NCI-H526 treated with DMSO at 0.1 percent for 48 hours (cell line): ENCODE measurements at places on chromosomes 1 and 21.

- no peak for DNase-seq
These were observed 254.7 kb downstream of the NFIA start for GRCh38 chr1:61337037-61337436.

DNA sequence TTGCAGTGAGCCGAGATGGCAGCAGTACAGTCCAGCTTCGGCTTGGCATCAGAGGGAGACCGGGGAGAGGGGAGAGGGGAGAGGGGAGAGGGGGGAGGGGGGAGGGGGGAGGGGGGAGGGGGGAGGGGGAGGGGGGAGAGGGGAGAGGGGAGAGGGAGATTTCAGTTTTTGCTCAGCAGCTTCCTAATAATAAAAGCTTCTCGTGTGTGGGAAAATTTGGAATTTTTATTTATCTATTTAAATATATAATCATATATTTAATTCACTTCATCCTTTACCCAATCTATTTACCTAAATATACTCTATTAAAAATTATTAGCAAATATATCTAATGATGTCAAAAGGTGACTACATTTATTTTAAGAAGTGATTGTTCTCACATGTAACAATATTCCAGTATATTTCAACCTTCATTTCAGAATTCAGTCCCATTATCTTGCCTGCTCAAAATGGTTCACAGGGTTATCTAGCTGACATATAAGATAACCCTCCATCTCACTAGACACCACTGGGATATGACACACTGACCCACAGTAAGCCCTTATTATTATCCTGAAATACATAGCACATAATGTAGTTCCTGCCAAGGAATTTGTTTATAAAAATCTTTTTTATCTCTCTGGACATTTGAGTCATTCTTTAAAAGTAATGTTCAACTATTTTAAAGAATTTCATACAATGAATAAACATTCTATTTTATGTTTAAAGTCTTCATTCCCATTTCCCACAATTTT lies 105.9 kb downstream of the GPATCH2 start:
- DNase-seq = no peak

GRCh38 chr1:155037043-155037442 lies 3.4 kb downstream of the DCST1 start:
- no peak for DNase-seq

- DNase-seq = no peak
These were observed 177.6 kb downstream of the HHIPL2 start for GRCh38 chr1:222370081-222370912.

DNA sequence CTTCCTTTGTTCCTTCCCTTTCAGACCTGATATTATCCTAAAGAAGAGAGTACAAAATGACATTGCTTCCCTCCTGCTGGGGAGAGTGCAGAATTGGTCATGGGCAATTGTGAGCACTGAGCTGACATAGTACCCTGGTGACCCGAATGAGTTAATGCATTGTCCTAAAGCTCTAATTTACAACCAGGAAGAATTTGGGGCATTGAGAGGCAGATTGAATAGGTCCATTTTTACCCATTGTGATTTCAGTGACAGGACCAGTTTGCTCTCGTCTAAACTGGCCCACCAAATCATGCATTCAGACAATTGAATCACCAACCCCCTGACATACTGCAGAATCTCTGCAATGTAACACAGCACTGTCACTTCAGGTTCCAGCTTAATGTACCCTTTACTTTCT lies 497.4 kb downstream of the DPYD start:
- no peak for DNase-seq

- no peak for DNase-seq
These were observed 11.9 kb upstream of the HYI start for GRCh38 chr1:43465505-43466067.

DNA sequence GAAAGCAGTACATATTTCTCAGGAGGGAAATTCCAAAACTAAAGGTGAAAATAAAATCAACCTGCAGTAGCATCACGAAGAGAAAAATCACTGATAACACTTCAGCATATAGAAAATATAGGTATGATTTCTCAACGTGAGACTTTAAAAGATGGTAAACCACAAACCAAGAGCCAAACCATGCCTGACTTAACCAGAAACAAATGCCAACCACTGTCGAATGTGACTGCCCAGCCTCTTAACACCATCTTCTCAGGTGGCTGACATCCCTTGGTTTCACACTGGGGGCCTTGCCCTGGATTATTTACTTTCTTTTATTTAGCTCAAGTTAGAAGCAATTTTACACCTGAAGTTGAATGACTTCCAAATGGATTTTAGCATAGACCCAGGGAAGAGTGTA lies 10.1 kb downstream of the HMGCS2 start:
- no peak for DNase-seq

DNA sequence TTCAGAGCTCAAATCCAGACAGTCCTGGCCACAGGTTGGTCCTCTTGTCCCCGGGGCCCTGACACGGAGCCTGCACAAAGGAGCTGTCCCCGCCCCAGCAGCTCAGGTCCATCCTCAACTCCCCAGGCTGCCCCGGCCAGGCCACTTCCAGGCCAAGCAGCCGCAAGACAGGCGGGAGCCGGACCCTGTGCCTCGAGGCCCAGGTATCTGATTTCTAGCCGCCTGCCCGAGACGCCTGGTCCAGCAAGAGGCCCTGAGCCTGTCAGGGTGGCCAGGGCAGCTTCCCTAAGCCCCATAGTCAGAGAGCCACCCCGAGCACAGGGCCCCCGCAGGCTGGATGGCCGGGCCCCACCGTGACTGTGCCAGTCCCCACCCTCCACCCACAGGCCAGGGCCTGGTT lies 165.3 kb downstream of the PRDM16 start:
- DNase-seq = no peak

DNA sequence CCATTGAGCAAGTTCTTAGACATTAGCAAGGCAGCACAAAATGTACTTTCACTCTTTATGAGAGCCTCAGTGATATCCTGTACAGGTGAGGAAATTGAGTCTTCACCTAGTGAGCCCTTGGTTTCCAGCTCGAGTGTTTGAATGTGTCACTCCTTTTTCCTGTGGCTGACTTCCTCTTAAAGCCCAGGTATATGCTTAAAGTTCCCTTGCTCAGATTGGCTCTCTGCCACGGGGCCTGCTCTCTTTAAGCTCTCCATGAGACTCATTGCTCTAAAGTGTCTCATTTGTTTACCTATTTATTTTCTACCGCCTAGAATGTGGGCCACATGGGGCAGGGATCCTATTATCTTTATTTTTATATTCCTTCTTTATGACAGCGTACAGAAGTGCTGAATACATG lies 324.9 kb downstream of the SIPA1L2 start:
- DNase-seq = no peak

GRCh38 chr1:240575981-240576662 lies 35.8 kb downstream of the GREM2 start:
- DNase-seq = no peak

GRCh38 chr1:92399076-92399475 lies 87.6 kb downstream of the GFI1 start:
- no peak for DNase-seq

DNA sequence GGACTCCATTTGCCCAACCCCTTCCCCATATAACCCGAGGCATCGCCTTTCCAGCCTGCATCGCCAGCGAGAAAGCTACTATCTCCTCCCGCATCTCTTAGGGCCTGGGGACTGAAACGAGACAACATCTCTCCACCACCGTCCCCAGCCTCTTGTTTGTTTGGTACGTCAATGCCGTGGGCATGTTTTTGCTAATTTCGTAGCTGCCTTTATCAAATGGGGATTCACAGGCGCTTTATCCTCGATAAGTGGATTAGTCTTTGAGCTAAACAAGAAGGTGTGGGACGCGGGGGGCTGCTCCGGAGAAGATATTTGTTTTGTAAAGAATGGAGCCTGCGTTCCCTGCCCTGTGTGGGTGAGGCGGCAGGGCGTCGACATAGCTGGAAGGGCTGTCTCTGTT lies 91.6 kb downstream of the PAX7 start:
- DNase-seq = no peak

DNA sequence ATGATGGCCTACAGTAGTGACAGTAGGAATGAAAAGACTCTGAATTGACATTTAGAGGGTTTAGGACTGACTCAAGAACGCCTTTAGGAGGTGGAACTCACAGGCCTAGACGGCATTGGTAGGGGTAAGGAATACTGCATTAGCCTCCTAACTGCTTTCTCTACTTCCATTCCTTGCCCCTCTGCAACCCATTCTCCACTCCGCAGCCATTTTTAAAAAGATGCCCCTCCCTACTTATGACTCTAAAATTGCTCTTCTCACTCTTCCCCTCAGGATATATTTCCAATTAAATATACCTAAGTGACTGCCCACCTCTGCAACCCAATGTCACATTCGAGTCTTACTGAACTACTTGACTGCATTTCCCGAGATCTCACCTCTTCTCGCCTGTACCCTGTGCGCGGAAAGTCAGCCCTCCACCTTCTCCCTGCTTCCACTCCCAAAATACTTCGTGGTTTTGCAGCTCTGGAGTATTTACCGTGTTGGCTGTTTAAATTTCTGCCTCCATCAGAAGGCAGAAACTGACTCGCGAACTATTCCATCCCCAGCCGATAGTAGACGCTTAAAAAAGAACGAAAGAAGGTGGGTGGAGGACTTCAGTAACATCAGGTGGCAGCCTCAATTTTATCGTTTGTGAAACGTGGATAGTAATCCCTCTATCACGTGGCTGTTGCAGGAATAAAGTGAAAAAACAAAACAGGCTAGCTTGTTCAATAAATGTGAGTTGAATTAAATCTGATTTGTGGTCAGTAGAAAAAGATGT lies 1.1 kb upstream of the YBX1 start:
- peak; percentile 65 for DNase-seq

- no peak for DNase-seq
These were observed 12.3 kb downstream of the MAPKAPK2 start for GRCh38 chr1:206696812-206697585.

GRCh38 chr1:6775261-6776043 lies 9.8 kb upstream of the CAMTA1 start:
- DNase-seq = no peak

DNA sequence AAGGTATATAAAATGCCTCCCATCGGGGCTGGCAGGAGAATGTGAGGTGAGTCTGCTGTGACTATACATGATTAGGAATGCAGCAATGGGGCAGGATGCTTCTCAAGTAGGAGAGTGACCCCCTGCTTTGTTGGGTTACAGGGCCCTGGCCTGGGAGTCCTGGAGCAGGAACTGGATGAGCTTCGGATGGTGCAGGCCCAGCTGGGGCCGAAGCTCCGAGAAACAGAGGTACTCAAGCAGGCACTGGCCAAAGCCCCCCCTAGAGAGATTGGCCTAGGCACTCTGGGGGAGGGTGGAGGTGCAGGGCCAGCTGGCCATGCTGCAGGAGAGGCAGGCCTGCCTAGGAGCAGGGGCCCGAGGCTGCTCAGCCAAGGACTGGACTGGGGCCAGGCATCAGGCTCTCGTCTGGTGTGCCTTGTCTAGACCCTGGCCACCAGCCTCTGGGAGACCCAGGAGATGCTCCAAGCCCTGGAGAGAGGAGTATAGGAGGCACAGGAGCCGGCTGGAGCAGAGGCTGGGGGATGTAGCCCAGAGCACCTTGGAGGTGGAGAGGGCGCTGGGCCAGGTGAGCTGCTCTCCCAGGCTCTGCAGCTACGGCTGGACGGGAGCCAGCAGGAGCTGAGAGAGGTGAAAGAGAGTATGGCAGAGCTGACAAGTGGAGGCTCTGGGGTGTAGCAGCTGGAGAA lies 32.8 kb upstream of the PKP1 start:
- no peak for DNase-seq

GRCh38 chr1:50858761-50859160 lies 101.3 kb downstream of the FAF1 start:
- DNase-seq = no peak

- no peak for DNase-seq
These were observed 83.5 kb downstream of the INTS7 start for GRCh38 chr1:211951856-211952255.

DNA sequence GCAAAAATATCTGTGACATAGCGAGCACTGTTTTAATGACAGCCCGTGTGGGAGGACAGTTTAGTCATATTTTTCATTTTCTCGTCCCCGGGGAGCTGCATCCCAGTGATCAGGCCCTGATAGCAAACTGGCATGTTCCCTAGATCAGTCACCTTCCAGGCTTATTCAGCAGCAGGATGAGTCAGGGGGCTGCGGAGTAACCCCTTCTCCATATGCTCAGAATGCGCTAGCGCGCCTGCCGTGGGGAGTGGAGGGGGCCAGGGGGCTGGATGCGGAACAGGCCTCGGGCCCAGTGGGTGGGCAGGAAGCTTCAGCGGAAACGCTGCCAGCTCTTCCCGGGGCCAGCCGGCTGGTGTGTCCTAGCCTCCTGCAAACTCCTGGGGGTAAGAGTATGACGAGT lies 94.0 kb downstream of the KCND3 start:
- DNase-seq = no peak

GRCh38 chr1:3695326-3696217 lies 43.3 kb downstream of the TP73 start:
- DNase-seq = no peak

DNA sequence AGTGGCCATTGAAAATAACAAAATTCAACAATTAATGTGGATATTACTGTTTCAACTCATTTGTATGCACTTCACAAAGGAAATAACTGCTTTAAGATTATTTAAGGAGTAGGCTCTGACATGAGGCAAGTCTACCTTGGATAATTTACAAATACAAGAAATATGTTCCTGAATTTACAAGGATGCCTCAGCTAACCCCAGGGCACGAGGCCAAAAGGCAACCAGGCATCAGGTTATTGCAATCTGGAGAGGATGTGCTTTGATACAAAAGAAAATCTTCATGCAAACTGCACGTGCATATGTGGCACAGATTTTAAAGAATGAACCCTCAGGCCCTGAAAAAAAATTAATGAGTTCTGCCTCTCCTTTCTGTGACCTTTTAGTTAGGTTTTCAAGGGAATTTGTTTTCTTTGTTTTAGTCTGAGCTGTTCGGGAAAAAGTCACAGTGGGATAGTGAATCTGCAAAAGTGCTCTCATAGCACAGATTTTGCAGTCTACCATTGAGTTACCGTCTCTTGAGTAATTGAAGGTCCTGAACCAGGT lies 1304.2 kb upstream of the ADGRL4 start:
- DNase-seq = no peak

DNA sequence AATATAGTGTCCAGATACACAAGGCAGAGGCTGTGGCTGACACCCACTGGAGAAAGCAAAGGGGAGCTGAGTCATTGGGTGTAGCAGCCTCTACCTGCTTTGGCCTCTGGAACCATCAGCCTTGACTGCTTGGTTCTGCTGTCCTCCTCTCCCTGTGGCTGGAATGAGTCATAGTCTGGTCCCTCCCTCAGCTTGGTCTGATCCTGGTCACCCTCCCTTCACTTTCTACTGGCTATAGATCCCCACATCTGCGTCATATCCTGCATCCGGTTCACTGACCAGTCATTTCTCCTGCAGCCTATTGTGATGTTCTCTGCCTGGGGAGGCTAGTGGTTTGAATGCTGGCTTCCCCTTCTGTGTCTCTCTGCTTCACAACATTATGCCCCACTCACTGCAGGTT lies 372.8 kb upstream of the DAB1 start:
- no peak for DNase-seq

DNA sequence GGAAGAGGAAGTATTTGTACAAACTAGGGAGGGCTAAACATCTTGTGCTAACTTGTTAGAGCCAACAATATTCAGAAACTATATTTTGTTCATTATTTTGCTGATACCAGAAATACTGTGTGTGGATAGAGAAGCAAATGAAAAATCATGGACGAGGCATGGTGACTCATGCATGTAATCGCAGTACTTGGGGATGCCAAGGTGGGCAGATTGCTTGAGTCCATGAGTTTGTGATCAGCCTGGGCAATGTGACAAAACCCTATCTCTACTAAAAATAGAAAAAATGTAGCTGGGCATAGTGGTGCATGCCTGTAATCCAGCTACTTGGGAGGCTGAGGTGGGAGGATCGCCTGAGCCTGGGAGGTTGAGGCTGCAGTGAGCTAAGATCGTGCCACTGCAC lies 13.4 kb downstream of the LRRC41 start:
- no peak for DNase-seq

- no peak for DNase-seq
These were observed 31.8 kb downstream of the KCNK2 start for GRCh38 chr1:215114154-215114933.
